IMR-90 (cell line): ENCODE measurements at places on chromosomes 5 and 9.

DNA sequence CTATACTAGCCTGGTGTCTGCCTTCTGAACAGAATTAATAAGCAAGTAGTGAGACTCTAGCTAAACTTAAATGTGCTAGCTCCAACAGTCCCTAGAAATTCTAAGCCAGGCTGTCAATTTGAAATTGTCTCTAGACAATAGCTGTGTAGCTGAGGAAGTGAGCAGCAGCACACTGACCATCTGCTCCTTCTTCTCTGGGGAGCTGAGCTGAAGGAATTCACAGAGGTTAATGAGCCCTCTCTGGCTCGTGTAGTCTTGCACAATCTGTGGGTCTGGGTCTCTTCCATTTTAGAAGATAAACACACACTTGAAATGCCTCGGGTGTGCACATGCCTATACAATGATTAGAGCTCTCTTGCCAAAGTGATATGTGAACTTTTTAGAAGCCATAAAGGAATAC lies 63.5 kb upstream of the BARX1 start:
- DNase-seq = peak; percentile 79

DNA sequence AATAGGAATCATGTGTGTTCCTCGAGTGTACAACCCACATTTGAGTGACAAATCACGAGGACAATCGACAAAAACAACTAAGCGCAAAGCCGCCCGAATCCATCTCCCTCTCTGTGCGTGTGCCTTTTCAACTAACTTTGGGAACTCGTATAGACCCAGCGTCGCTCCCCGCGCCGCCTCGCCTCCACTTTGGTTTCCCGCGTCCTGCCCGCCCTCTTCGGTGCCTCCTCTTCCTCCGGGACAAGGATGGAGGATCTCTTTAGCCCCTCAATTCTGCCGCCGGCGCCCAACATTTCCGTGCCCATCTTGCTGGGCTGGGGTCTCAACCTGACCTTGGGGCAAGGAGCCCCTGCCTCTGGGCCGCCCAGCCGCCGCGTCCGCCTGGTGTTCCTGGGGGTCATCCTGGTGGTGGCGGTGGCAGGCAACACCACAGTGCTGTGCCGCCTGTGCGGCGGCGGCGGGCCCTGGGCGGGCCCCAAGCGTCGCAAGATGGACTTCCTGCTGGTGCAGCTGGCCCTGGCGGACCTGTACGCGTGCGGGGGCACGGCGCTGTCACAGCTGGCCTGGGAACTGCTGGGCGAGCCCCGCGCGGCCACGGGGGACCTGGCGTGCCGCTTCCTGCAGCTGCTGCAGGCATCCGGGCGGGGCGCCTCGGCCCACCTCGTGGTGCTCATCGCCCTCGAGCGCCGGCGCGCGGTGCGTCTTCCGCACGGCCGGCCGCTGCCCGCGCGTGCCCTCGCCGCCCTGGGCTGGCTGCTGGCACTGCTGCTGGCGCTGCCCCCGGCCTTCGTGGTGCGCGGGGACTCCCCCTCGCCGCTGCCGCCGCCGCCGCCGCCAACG lies at the start of gene GPR150:
GPR150 (plus strand) TSS at position 58 of the 840 bp plus-strand sequence; CDS start at position 247, 189 bp downstream.
- peak; percentile 37 for DNase-seq

GRCh38 chr9:35489313-35490154 lies at the start of gene RUSC2:
Gene RUSC2 (plus strand): TSS chr9:35490111. CDS start chr9:35546522, 56,411 bp downstream.
- peak; percentile 90 for DNase-seq

DNA sequence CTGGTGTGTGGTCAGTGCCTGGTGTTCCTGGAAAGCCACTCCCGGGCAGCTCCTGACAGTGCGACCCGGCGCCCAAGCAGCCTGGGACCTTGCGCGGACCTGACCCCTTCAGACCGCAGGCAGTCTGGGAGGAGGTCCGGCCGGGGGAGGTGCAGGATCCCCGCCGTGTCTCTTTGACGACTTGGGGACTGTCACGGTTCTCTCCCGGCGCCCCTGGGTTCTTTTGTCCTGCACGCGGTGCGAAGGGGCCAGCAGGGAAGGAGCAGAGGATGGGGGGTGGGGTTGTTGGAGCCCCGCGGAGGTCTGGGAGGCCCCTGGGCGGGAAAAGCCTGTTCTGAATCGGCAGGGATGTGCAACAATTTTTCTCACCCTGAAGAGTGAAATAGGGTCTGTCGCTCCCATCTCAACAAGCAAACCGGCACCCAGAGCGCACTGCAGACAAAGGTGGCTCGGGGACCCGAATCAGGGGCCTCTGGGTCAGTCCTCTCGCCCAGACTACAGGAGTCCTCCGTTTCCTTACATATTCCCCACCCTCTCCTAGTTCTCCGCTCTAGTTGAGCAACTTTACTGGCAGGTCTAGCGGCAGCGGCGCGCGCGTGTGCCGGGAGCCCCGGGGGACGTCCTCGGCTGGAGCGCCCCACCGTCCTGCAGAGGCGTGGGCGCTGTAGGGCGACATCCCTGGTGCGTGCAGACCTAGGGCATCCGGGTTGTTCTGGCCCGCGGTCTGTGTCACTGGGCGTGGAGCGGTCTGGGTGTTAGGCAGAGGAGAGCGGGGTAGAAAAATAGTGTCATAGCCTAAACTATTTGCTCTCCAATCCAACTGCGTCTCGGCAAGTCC lies 1.2 kb downstream of the VCAN start:
- no peak for DNase-seq

- peak; percentile 46 for DNase-seq
Observed at GRCh38 chr5:71528206-71528605, 58.9 kb upstream of the MCCC2 start.

GRCh38 chr9:34069831-34070230 lies 21.1 kb upstream of the UBAP2 start:
- no peak for DNase-seq

DNA sequence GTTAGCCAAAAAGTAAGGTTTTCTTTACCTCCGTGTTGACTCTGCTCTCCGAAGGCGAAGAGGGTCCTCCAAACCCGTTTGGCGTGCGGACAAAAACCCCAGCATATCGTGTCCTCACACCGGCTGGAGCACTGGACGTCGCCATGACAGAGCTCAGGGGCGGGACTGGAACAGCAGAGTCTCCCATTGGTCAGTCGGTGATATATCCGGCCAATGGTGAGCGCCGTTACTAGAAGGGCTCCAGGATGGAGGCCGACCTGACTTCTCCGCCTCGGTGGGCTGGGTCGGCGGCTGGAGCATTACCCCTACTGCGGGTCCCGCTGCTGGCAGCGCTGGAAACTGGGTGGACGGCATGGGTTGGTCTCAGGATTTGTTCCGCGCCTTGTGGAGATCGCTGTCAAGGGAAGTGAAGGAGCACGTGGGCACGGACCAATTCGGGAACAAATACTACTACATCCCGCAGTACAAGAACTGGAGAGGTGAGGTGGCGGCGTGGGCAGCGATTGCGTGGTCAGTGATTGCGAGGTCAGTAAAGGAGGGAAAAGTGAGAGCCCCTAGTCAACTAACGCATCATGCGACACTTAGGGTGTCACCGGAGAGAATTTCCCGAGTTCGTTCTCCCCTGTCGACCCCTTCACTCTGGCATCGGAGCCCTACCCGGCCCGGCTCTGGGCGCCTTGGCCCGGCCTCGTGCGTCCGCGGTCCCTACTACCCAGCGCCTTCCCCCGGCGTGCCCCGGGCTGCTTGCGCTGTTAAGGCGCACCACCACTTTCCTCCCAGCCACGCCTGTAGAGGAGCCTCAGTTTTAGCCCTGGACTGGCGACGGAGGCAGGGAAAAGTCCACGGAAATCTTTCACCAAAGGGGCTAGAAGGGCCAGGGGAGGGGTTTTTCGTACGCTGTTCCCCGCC lies at the start of the genes ERCC8 and NDUFAF2:
ERCC8 (minus strand) TSS at position 167 of the 909 bp plus-strand sequence; CDS start at position 105, 62 bp downstream.
NDUFAF2 (plus strand) TSS at position 302 of the 909 bp plus-strand sequence; CDS start at position 353, 51 bp downstream.
- DNase-seq = peak; percentile 92

DNA sequence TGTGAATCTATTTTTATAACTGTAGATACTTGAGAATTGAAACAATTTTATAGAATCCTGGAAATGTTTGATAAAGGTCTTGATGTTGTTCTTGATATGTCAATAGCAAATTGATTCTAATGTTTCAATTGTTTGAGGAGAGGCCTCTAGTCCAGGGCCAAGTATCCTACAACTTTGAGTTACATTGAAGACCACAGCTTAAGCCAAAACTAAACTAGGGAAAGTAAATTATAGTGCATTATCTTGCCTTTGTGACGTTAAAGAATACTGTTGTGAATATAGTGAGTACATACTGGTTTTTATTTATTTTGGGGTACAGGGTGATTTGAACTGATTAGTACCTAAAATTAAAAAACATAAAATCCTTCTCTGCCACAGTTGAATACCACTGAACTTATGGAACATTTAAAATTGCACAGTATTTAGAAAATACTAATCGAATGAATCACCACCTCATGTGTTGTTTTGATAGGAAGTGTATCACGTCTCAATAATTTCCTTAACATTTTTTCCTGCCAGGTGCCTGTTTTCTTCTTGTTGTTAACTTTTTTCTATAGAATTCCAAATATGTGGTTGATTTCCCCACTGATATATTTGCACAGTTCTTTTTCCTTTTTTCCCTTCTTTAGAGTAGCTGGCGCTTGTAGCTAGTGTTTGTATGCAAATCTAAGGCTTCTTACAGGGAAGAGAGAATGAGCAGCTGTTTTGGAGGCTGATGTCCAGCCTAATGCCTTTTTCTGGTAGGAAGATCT lies 12.5 kb downstream of the ARHGEF28 start:
- peak; percentile 78 for DNase-seq

DNA sequence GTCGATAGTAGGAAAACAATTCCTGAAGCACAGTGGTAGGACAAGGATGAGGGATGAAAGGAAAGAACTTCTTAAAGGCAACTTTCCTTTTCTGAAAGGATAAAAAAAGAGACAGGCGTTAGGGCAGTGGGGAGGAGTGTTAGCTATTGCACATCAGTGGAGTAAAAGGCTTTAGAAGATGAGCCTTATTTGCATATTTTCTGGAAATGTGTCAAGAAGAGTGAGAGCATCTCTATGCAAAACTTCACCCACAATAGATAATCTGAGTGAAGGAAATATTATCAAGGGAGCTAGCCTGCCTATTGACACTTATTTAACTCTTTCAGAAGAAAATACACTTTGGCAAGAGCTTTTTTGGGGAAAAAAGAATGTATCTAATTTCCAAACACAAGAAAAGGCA lies 151.6 kb downstream of the MACIR start:
- DNase-seq = no peak

DNA sequence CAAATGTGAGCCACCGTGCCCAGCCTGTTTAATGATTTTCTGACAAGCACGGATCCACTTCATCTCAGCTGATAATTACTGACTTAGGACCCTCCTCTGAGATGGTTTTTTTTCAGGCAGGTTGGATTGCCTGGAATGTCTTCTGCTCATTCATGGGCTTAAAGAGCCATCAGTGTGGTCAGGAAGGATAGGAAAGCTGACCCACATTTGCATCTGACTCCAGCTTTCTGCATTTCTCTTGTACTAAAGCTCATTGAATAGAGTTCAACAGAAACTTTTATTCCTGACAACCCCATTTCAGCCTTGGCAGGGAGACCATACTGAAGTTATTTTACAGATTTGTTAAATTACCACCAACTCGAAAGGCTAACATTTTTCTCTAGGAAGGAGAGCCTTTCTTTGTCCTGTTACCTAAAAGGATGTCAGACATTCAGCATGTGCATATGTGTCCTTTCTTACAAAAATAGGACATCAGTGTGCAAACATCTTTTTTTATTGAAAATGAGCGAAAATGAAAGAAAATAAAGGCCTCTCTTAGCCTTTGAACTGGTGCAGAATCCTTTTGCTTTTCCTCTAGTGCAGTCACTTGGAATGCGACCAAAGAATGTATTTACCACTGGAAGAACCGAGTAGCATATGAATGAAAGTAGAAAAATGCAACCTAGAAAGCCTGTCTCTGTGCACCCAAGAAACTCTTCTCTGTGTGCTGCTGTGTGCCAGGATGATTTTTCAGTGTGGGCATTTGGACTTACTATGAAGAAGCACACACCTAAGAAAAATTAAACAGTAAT lies 26.6 kb downstream of the ADCY2 start:
- DNase-seq = no peak

GRCh38 chr9:112555101-112555643 lies 68.5 kb downstream of the KIAA1958 start:
- no peak for DNase-seq

DNA sequence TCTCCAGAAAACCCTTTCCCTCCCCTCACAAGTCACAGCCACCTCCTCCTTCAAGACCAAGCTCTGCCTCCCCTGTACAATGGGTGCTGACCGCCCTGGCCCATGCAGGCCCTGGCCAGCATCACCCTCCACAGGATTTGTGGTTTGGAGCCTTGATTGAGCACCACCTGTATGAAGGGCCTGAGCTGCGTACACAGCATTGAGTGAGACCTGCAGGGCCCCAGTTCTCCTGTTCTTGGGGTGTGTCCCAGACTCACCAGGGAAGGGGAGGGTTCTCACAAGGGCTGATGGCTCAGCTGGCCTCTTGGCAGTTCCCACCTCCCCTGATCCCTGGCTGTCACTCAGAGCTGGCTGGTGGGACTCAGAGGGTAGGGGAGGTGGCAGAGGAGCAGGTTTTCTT lies 63.7 kb upstream of the IER5L start:
- DNase-seq = no peak

- no peak for DNase-seq
Observed at GRCh38 chr5:22734907-22735306, 118.2 kb downstream of the CDH12 start.

- no peak for DNase-seq
Observed at GRCh38 chr9:22405869-22406659, 40.6 kb upstream of the DMRTA1 start.

DNA sequence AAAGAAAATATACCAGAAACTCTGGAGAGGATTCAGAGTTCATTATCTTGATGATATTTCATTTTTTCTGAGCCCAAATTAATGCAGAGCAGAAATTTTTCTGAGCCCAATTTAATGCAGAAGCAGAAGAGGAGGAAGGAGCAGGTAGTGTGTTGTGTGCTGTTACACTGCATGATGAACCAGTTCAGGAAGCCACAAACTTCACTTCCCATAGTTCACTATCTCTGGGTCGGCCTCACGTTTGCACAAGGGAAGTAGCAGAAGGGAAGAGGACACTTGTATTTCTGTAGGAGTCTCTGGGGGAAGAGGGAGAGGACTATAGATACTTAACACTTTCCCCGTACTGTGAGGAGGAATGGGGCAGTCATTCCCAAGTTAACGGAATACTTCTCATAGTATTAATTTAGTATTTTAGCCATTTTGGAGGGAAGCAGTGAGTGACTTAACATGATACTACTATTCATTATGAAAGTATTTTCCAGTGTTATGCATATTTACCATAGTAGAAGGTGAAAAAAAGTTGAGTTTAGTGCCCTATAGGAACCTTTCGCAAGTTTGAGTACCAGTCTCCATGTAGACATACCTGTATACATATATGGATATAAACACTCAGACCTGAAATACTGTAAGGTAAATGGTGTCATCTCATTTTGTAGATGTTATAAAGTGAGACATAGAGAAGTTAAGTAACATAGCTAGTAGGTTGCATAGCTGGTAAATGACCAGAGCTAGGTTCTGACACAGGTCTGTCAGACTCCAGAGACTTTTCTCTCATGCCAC lies 30.0 kb downstream of the XPA start:
- DNase-seq = no peak

GRCh38 chr9:83284746-83285145 lies 221.8 kb upstream of the RASEF start:
- DNase-seq = no peak

- peak; percentile 33 for DNase-seq
Observed at GRCh38 chr9:7570107-7570720, 229.4 kb downstream of the DMAC1 start.

- DNase-seq = no peak
Observed at GRCh38 chr5:118988866-118989180, 476 bp upstream of the DTWD2 start.
